CD14-positive monocyte (primary cell): ENCODE measurements at places on chromosomes 4 and X.

- no peak for DNase-seq
Measured at GRCh38 chr4:149409146-149409545, 406.5 kb downstream of the IQCM start.

- no peak for DNase-seq
Measured at GRCh38 chrX:45757272-45757671, 556.6 kb upstream of the DIPK2B start.

DNA sequence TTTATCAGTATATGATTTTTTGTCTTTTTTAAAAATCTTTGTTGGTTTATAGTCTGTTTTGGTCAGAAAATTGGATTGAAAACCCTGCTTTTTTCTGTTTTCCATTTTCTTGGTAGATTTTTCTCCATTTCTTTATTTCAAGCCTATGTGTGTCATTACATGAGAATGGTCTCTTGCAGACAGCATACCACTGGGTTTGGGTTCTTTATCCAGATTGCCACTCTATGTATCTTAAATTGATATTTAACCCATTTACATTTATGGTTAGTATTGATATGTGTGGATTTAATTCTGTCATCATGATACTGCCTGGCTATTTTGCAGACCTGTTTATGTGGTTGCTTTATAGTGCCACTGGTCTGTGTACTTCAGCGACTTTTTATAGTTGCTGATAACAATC is 239.9 kb upstream of the NDST4 start:
- no peak for DNase-seq

DNA sequence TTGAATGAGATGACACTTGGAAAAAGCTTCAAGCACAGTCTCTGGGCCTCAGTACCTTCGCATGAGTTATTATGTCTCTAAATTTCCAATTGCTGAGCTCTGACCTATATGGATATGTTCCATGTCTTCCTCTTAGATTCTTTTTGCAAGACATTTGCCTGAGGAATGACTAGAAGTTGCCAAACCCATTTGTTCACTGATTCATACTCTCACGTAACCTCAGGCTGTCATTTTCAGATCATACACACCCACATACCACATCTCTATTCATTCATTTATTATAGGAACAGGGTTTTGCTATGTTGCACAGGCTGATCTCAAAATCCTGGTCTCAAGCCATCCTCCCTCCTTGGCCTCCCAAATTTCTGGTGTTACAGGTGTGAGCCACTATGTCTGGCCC is 2137.1 kb upstream of the TENM3 start:
- DNase-seq: no peak

DNA sequence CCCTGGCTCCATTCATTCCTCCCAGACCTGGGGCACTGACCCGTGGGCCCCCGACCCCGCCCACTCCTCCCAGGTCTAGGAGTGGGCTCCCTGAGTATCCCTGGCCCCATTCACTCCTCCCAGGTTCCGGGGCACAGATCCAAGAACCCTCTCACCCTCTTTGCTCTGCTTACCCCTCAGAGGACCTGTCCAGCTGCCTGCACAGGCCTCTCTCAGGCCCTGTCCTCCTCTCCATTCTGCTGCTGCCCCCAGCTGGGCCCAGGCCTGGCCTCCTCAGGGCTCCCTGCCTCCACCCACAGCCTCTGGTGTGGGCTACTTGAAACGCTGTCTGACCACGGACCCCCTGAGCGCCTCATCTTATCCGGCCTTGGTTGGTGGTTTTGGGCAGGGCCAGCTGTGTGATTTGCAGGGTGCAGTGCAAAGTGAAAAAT is 217.7 kb upstream of the PSAPL1 start:
- DNase-seq: no peak

DNA sequence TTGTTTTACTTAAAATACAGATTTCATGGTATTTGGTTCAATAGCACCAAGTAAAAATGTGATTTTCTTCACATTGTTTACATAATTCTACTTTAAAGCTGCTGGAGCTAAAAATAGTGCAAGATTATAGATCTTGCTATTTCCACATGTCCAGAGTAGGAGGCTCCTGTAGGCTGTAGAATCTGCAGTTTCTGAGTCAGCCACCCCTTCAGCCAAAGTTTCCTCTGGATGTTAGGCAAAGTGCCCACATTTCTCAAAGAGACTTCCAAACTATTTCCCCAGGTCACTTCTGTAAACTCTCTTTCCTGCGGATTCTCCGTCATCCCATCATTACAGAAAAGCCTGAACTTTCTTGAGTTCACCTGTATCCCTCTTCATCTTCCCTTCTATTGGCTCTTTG is 342.5 kb upstream of the FSTL5 start:
- no peak for DNase-seq

DNA sequence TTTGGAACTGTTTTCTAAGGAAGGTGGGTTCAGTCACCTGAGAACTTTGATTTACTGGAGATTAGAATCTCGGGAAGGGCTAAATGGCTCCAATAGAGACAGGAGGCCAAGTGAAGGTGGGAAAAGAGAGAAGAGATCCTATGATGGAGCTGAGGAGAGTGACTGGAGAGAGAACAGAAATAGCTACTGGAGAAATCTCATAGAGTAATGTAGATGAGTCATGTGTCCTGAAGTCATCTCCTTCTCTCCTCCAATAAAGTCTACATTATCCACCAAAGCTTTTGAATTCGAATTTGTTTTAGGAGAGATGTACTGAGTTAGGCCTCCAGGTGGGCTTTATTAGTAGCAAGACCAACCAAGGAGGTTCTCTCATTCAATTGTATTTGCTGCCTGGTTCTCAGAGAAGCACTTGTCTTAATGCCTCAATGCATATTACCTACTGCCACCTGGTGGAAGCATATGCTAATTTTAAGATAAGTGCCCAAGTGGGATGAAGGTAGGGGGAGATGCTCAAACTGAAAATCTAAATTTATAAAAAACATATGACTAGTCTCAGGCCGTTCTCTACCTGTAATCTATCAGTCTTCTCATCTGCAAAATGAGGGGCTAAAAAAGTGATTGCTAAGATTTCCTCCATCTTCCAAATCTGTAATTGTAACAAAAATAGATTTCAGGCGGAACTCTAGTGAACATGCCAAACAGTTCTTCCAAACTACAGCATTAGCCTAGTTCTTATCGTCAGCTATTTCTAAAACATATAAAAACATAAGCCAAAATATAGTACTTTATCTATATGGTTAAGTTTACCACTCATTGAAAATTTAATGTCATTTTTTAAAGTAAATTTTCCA is 24.4 kb downstream of the TXK start:
- no peak for DNase-seq
